Adrenal gland (tissue), 19 donors: ENCODE measurements at places on chromosomes 6 and 20. TPM values are rescaled to one million over a fixed set of nuclear protein-coding genes. Genes with fewer than 3 reads are reported as not detected.

The DEFB132 gene
- polyA plus RNA-seq, result 0.03 TPM

The MOCS1 gene
- polyA plus RNA-seq, result 10.2 TPM

The NRM gene
- 11.4 TPM for polyA plus RNA-seq

The LINC00237 gene
- not detected for polyA plus RNA-seq

The SEL1L2 gene
- not detected for polyA plus RNA-seq

The PKHD1 gene
- 0.03 TPM for polyA plus RNA-seq

The ARMC12 gene
- polyA plus RNA-seq, result 6.8 TPM

The LAMA4 gene
- polyA plus RNA-seq, result 19.4 TPM

The EYA4 gene
- 1.8 TPM for polyA plus RNA-seq

The SIRPB1 gene
- 3.7 TPM for polyA plus RNA-seq

The HLA-DQA2 gene
- polyA plus RNA-seq, result 3.0 TPM

The FAM162B gene
- 12.5 TPM for polyA plus RNA-seq

The CDSN gene
- not detected for polyA plus RNA-seq

The HLA-DRB5 gene
- polyA plus RNA-seq, result 0.48 TPM

The ZKSCAN4 gene
- 3.6 TPM for polyA plus RNA-seq

The ROS1 gene
- polyA plus RNA-seq, result not detected

The NDUFAF4 gene
- polyA plus RNA-seq, result 51.3 TPM

The NNAT gene
- 21.6 TPM for polyA plus RNA-seq

The WFDC10B gene
- polyA plus RNA-seq, result not detected

The RFX6 gene
- 6.1 TPM for polyA plus RNA-seq

The TEAD3 gene
- 12.2 TPM for polyA plus RNA-seq

The DNAAF9 gene
- 6.9 TPM for polyA plus RNA-seq

The SLC24A3 gene
- polyA plus RNA-seq, result 1.0 TPM

The TXLNB gene
- polyA plus RNA-seq, result 1.1 TPM

The MROH8 gene
- 13.8 TPM for polyA plus RNA-seq

The CPXM1 gene
- polyA plus RNA-seq, result 19.7 TPM

The ZNF322 gene
- polyA plus RNA-seq, result 8.6 TPM

The BRPF3 gene
- 67.8 TPM for polyA plus RNA-seq

The IL17F gene
- polyA plus RNA-seq, result not detected
